ENCODE measurements at places on chromosomes 2 and 18. TPM values are rescaled to one million over a fixed set of nuclear protein-coding genes. Genes with fewer than 3 reads are reported as not detected.

DNA sequence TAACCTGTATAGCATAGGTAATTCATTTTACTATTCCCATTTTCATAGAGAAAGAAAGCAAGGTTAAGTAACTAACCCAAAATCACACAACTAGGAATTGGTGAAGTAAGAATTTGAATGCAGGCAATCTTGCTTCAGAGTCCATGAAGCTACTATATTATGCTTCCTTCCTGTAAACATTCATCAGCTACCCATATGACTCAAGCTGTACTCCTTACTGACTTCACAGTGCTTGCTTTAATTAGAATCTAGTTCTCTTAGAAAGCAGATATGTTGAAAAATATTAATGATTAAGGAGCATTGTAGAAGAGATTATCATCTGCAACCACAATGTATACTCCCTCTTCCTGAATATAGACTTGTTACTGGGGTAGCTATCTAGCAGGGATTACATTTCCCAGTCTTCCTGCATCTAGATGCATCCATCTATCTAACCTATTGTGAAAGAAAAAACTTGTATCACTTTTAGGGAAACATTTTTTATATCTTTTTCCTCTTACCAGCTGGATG is 961.6 kb upstream of the CHAC2 start:
- DNase-seq = no peak

DNA sequence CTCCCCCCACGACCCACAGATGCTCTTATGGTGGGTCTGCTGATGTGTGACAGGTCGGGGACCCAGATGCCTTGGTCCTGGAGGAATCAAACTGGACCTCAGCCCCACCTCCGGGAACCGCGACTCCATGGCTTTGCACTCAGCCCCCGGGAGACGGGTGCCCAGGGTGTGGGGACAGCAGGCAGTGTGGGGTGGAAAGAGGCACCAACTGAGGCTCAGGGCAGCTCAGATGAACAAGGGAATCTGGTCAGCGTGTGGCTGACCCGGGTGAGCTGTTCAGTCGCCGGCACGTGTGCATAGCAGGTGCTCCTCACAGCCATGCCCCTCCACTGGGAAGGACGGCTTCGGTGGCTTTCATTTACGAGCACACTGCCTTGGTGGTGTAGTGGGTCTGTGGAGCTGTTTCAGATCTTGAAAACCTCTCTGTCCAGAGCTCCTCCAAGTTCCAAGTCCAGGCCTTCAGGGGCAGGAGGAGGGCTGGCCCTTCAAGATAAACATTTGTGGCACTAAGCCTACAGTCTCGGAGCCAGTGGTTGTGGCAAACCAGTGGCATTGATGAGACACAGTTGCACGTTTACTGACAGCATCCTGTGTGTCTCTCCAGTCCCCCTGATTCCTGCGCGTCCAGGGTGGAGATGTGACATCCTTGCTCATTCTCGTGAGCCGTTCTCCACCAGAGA is 471.2 kb upstream of the HS6ST1 start:
- no peak for DNase-seq

GRCh38 chr2:128617029-128617590 is 298.4 kb upstream of the HS6ST1 start:
- DNase-seq = no peak

- no peak for DNase-seq
Measured at GRCh38 chr2:170216981-170217380, 39.0 kb downstream of the MYO3B start.

DNA sequence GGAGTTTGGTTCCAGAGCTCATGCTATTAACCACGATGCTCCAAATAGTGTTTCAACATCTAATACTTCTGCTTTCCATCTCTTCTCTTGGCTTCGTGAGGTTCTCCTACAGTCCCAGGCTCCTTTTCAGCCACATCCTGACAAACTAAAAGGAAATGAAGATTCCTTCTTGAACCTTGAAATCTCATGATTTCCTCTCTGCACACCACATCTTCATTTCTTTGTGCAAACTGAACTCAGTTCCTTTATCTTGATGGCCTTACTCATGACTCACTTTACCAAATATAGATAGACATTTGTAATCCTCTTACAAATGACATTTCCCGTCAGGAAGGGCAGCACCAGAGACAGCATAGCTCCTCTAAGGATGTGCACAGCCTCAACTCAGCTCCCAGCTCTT is 50.0 kb upstream of the ITGA4 start:
- no peak for DNase-seq

DNA sequence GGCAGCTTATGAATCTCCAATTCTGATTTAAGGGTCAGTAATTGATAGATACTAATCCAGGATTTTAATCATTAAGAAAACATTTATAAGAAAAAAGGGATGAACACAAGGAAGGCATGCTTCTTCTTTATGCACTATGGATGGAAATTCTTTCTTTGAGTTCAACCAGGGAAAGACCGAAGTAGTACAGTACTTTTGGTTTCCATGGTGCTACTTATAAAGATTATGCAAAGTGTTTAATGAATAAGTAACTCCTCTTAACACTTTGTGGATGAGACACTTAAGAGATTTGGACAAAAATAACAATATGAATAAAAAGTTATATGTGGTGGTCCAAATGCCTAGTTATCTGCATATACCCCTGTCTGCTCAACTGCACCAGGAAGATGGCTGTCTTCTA is 666.5 kb upstream of the FANCL start:
- no peak for DNase-seq

- DNase-seq = no peak
Measured at GRCh38 chr18:63523660-63524059, 18.5 kb upstream of the SERPINB12 start.

DNA sequence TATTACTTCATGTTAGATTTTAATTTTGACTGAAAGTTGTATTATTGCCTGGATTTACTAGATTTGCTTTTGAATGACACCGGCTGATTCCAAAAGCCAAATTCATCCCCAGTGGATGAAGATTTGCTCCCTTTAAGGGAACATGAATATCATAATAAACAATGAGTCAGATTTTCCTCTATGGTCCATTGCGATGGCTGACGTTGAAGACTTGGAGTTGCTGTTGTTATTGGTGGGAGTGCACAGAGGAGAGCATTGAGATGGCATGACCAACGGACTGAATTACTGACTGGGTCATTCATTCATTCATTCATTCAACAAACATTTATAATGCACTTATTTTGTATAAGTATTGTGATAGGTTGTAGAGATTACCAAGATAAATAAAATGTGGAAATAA is 33.4 kb upstream of the LYPD1 start:
- no peak for DNase-seq

- DNase-seq = peak; percentile 33
Measured at GRCh38 chr2:56008661-56009431, 85.3 kb upstream of the EFEMP1 start.

GRCh38 chr18:79129120-79129519 is 59.9 kb downstream of the ATP9B start:
- no peak for DNase-seq

DNA sequence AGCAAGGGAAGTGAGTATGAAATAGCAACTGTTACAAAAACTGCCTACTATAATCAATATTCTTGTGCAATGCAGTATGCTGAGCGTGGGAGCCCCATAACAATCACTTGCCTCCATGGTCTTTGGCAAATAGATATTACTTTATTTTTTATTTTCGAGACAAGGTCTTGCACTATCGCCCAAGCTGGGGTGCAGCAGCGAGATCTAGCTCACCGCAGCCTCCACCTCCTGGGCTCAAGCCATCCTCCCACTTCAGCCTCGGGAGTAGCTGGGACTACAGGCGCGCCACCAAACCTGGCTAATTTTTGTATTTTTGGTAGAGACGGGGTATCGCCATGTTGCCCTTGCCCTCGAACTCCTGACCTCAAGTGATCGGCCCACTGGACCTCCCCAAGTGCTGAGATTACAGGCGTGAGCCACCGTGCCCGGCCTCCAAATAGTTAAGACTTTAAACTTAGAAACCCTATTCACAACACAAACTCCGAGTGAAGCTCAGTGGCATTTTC is 1.2 kb upstream of the CCNT2 start:
- peak; percentile 21 for DNase-seq

DNA sequence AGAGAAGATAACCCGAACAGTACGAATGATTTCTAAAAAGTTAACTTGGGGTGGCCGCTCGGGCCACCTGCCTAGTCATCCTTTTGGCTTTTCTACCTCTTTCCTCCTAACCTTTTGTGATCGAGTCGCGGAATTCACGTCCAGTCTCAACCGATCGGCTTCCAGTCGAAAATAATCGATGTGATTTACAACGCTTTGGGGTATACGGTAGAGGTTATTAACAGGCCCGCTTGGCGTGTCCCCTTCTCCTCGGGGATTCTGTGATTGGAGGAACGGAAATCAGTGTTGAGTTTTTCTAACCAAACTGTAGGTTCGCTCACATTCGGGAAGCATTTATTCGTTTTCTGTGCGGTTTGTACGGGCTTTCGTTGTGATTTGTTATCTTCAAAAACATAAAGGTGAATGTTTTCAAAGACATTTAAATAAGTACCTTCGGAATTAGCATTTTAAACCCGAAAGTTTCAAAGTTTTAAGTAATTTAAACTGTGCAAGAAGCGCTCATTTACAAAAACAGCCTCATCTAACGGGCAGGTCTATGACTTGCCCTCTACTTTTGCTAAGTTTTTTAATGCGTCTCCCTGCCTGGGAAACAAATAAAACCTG is 588 bp upstream of the FOXI3 start:
- no peak for DNase-seq

Gene HSPE1
- total RNA-seq = 120 TPM

Gene SPEG
- total RNA-seq = 145 TPM

Gene ASAP2
- total RNA-seq = 10.0 TPM

Gene RMDN2
- 6.5 TPM for total RNA-seq
